ENCODE measurements at places on chromosomes 16 and 17.

- DNase-seq = peak; percentile 44
Measured at GRCh38 chr17:50604513-50604912, 30.2 kb upstream of the ABCC3 start.

DNA sequence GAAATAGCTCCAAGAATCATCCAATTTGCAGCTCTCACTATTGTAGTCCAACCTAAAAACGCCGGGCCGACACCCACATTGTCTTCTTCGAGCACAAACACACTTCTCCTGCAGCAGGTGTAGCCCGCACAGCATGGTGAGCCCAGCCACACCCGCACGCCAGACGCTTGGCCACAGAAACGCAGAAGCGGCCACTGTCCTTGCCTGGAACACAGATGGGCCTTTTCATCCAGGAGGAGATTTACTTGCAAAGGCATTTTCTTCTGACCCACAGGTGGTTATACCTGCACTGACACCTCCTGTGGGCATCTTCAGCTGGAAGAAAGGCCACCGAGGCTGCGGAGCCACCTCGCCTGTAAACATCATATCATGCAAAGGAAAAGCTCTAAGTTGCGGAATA is 98.4 kb downstream of the ADCY9 start:
- no peak for DNase-seq

GRCh38 chr16:69707920-69708683 is 18.3 kb downstream of the NQO1 start:
- DNase-seq = no peak

- DNase-seq = no peak
Measured at GRCh38 chr17:57957886-57958285, 2.7 kb upstream of the CUEDC1 start.
